Activated naive CD8-positive, alpha-beta T cell treated with anti-CD3 and anti-CD28 coated beads for 36 hours (primary cell): ENCODE measurements at places on chromosomes 5 and 9. TPM values are rescaled to one million over a fixed set of nuclear protein-coding genes. Genes with fewer than 3 reads are reported as not detected.

ZNF883 gene
- total RNA-seq = 2.1 TPM

IL13 gene
- total RNA-seq = 0.72 TPM

CNOT8 gene
- total RNA-seq = 53.9 TPM

TMEM174 gene
- total RNA-seq = not detected

HINT2 gene
- total RNA-seq = 65.0 TPM

F2RL2 gene
- not detected for total RNA-seq

SPARC gene
- total RNA-seq = 0.66 TPM

SLC25A2 gene
- not detected for total RNA-seq

FNBP1 gene
- total RNA-seq = 198 TPM

SH3PXD2B gene
- 0.84 TPM for total RNA-seq

FCN2 gene
- not detected for total RNA-seq

MARVELD2 gene
- 0.31 TPM for total RNA-seq

GRCh38 chr5:61301341-61302199, 30.5 kb upstream of the ZSWIM6 start:
- no peak for DNase-seq

DNA sequence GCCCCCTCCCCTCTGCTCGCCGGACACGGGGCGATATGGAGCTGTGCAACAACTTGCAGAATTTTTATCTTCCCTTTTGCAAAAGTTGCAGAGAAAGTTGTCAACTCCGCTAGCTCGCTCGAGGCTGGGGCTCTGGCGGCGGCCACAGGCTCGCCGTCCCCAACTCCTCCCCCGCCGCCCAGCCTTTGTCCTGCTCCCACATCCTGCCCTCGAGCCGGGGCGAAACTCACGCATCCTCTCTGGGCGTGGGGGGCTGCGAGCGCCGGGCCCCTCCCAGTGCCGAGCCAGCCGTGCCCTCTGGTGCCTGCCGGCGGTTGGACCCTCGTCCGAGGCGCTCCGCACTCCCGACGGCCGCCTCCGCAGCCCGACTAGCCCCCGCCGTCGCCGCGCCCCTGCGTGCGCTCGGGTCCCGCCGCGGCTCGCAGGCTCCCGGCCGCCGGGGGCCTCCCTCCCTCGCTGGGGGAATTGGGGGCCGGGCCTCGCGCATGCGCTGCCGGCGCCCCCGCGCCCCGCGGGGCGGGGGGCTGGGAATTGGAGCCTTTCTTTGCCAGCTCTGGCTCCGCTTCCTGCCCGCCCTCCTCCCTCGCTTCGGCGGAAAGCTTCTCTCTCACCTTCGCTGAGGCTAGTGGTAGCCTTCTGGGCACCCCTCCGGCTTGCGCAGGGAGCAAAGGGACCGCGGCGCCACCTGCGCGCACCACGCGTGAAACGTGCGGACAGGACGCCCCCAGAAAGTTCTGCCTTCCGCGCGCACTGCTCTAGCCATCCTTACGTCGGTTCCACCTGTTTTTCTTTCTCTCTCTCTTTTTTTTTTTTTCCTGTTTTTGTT, at the start of gene CCNJL:
Gene CCNJL, minus strand, starts transcription at position 431 of the 826 bp plus-strand sequence. CDS start 641 bp downstream, outside the sequence.
- DNase-seq = peak; percentile 18

DNA sequence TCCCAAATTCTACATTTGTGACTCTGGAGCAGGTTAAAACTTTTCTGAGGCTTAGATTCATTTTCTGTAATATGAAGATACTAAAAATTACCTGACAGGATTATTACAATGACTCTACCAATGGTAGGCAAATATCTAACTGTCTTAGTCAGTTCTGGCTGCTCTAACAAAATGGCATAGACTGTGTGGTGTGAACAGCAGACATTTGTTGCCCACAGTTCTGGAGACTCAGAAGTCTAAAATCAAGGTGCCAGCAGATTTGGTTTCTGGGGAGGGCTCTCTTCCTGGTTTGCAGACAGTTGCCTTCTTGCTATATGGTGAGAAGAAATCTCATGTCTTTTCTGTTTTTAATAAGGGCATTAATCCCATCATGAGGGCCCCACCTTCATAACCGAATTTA, 245.1 kb downstream of the MAST4 start:
- DNase-seq = no peak

- DNase-seq = no peak
Measured at GRCh38 chr5:1324301-1324700, 20.6 kb downstream of the CLPTM1L start.

- no peak for DNase-seq
Measured at GRCh38 chr5:3217771-3218495, 377.7 kb upstream of the IRX1 start.

- DNase-seq = no peak
Measured at GRCh38 chr9:13575558-13575957, 296.1 kb upstream of the MPDZ start.

DNA sequence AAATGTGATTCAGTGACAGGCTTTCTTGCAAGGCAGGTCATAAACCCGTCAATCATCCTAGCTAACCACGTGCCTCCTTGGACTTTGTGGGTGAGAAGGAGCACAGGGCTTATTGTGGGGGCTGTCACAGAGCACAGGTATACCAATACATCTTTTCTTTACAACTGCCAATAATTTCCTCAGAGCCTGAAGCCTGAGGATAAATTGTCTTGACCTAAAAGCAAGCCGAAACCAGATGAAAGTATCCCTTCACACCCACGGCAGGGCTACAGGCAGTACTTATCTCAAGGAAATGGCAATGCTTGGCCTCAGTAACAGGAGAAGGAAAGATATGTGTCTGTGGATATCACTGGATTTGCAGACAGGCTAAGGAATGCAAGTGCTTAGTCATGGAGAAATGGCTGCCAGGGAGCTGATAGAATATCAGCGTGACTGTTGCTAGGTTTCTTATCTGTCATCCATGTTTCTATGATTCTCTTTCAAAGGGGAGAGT, 90.3 kb upstream of the ZNF366 start:
- DNase-seq = no peak

DNA sequence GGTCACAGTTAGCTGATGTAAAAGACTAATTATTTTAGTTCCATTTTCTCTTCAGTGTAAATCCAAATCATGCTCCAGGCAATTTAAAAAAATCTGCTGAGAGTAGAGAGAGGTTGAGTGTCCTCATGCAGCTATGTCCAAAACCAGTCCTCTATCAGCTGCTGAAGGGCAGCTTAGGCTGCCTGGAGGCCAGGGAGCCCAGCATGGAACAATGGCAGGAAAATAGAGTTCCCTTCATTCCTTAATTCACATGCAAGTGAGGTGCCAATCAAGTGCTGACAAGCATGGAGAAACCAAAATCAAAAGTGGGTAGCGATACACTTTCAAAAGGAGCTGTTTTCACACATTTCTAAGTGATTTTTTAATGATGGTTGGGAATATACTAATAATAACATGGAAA, 78.3 kb upstream of the POU5F2 start:
- no peak for DNase-seq

DNA sequence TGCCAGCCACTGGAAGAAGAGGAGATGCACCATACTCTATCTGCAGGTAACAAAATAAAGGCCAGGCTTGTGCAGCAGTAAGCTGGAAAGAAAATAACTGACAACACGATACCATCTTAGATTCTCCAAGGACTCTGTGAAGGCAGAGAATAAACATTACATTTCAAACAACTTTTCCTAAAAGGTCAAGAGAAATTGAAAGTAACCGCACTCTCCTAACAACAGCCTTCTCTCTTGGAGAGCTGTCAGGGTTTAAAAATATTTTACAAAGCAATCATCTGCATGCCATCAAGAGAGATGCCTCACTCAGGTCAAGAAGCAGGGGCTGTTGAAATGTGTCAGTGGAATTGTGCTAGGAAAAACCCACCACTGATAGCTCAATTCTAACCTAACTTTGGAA, 13.5 kb upstream of the TTLL11 start:
- DNase-seq = no peak

DNA sequence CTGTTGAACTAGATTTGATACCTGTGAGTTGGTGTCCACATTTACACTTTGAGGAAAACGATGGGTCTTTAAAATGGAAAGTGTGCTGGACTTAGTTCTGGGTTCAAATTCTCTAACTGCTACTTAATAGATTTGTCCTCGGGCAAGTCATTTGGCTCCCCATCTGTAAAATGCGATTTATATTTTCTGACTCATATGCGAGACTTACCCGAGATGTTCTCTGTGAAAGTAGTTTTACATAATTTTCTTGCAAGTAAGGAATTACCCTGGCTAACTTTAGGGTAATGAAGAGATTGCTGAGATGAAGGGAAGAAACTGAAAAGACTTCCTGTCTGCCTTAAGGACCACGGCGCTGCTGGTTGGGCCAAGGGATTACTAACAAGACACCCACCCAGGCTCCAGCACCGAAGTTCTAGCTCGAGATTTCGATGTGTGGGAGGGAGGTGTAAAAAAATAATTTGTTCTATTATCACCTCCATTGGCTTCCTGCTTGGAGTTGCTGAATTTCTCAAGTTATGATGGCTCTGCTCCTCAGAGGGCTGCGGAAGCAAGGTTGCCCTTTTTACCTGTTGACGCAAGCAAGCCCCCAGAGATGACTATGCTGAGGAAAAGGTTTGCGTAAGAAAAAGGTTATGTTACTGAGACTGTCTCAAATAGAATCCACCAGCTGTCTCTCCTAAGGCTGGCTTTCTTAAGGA, 24.1 kb downstream of the PCSK1 start:
- DNase-seq = no peak
